Stimulated activated CD8-positive, alpha-beta memory T cell treated with anti-CD3 and anti-CD28 coated beads, Interleukin-2, amount 100 ng/mL, for 48 hours (primary cell): ENCODE measurements at places on chromosomes 7 and 10.

DNA sequence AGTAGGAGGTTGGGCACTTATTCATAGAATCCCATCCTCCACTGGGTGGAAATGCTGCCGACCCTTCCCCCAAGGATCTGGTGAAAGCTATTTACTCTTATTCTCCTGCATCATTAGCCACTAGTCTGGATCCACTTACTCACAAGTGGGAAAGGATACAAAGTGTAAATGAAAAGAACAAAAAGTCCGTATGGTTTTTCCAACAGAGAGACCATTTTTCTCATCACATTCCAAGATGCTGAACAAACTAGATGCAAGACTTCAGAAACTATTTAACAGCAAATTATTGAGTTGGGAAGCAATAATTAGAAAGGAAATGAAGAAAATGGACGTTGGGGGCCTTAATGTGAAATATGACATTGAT lies 242.4 kb upstream of the GLI3 start:
- DNase-seq: no peak

DNA sequence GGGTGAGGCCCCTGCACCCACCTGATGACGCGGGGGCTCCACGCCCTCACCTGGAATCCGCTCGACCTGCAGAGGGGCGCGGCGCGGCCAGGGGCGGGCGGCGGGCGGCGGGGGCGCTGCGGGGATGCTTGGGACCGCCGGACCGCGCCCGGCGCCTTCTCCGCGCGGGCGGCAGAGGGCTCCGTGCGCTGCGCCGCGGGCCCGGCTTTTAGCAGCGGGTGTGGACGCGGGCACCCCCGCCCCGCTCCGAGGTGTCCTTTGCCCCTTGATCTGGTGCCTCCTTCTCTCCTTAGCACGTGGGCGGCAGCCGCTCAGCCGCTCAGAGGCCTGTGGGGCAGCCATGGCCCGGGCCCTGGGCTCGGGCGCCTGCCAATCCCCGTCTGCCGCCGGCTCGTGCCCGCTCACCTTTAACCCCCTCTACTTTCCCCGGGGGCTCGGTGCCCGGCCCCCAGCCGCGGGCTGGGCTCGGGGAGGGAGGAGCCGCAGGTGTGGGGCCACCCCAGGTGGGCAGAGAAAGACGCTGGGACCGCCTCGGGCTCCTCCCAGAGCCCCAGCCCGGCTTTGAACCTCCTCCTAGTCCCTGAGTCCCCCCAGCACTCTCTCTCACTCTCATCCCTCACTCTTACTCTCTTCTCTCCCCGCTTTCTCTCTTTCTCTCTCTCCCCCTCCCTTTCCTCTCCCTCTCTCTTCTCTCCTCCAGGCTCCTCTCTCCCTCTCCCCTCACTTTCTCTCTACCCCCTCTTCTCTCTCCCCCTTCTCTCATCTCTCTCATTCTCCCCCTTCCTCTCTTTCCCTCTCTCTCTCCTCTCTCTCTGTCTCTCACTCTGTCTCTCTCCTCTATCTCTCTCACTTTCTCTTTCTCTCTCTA lies 19.7 kb upstream of the VPS37D start:
- peak; percentile 8 for DNase-seq

GRCh38 chr7:99042957-99043356 lies 101.0 kb downstream of the SMURF1 start:
- DNase-seq: no peak

GRCh38 chr7:89958525-89959068 lies 195.7 kb upstream of the STEAP1 start:
- no peak for DNase-seq

- no peak for DNase-seq
These were observed 13.8 kb upstream of the HOXA2 start for GRCh38 chr7:27116031-27116961.

DNA sequence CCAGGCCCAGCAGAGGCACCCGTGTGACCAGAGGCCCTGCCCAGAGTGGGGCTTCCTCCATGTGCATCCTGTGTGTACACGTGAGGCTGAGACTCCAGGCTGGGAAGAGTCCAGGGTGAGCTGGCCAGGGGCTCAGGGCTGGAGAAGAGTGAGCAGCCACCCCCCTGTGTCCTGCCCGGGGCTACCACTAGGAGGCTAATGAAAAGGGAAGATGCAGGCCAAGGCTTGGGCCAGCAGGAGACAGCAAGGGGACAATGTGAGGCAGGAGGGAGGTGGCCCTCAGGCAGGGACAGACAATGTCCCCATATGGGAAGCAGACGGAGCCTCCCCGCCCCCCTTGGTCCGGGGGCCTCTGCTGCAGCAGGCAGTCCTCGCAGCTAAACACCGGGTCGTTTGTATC lies 102.0 kb downstream of the HIF1AN start:
- no peak for DNase-seq

- DNase-seq: no peak
These were observed 117.2 kb downstream of the ELFN1 start for GRCh38 chr7:1787241-1787640.

GRCh38 chr10:1540144-1540543 lies 197.2 kb downstream of the ADARB2 start:
- no peak for DNase-seq

DNA sequence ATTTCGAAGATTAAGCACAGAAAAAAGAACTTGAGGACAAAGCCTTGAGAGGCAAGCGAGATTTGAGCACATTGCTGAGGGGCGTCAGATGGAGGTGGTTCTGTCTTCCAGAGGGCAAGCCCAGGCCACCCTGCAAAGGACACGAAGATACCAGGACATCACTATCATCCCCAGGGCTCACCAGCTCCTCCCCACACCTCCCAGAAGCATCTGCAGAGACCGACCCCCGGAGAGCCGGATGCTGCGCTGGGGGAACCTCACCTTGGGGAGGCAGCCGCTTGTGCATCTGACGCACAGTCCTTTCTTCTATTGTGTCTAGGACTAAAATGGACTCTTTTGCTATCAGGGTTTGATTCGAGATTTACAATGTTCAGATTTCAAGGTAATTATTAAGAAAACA lies 259.7 kb downstream of the DNAJB6 start:
- DNase-seq: no peak

DNA sequence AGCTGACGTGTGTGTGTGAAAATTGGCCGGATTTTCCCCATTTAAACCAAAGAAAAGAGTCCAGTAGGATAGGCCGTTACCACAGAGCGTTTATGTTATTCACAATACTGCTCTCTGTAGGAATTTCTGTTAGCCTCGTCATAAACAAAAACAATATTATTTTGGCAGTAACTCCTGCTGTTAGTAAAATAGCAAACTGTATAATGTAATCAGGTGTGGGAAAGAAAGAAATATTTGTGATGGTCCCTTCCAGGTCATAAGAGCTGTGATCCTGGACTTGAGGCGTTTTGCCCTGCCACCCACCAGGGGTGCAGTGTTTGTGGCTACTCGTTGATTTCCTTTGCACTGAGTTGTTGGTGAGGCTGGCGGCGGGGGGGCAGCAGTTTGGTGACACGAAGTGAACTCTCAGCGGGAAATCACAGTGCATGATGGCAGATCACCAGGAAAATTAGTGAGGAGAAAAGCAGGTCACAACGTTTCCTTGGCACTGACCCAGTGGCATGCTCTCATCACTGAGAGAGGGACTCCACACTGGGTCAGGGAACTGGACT lies 2.8 kb downstream of the EEPD1 start:
- DNase-seq: no peak

- DNase-seq: no peak
These were observed 485.1 kb downstream of the SEMA3D start for GRCh38 chr7:84701524-84702306.

DNA sequence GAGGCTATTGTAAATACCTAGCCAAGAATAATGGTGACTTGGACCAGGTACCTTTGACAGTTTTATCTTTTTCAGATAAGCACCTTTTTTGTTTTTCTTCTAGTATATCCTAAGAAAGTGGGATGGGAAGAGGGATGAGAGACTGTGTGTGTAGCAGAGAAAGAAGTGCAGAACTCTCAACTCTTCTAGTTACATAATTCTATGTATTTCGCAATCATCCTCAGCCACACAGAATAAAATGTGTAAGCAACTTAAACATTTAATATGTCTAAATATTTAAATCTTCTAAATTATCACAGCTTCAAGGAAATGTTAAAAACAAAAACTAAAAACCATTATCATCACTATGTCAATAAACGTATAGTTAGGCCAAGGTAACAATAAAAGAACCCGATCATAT lies 42.6 kb upstream of the GSAP start:
- DNase-seq: no peak

DNA sequence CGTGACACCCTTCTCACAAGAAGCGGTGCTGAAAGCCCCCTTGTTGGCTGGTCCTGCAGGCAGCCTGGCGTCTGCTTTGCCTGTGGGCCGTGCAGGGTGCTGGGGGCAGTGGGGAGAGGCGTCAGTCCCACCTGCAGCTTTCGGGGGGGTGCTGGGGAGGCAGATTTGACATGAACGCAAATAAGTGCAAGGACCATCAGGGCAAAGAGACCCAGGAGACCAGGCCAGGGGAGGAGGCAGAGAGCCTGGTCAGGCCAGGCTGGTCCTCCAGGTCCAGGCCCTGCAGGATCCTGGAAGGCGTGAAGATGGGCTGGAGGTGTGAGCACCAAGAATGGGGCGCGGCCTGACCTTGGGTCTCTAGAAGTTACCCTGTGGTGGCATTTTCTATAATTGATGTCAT lies 81.6 kb downstream of the MGMT start:
- no peak for DNase-seq

DNA sequence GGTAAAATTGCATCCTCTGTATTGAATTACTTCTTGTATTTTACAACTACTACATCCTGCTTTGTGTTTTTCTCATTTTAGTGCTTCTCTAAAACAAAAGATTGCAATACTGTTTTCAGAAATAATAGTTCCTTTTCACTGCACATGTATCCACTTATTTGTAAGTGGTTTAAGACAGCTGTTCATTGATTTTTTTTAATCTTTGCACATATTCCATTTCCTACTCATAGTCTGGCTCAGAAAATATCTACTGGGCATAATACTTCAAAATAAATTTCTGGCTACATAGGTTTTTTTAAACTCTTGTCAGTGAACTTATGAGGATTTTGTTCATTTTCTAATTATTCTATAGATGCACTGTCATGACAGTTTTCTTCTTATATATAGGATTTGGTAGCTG lies 54.8 kb downstream of the SND1 start:
- DNase-seq: no peak

DNA sequence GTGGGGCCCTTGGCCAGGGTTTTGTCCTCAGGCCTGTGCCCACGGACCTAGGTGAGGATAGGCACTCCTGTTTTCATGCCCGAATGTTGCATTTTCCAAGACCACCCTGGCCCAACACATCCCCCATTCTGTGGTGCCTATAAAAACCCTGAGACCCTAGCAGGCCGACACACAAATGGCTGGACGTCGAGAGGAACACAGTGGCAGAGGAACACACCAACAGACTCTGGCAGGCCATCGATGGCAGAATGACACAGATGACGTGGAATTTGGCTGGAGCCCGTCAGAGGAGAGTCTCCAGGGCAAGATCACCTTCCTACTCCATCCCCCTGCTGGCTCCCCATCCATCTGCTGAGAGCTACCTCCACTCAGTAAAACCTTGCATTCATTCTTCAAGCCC lies 898.8 kb downstream of the ANKRD7 start:
- DNase-seq: no peak

- DNase-seq: no peak
These were observed 473.5 kb upstream of the ZMIZ1 start for GRCh38 chr10:78595269-78595619.

GRCh38 chr10:116587878-116588591 lies 2.7 kb upstream of the PNLIPRP1 start:
- DNase-seq: no peak

DNA sequence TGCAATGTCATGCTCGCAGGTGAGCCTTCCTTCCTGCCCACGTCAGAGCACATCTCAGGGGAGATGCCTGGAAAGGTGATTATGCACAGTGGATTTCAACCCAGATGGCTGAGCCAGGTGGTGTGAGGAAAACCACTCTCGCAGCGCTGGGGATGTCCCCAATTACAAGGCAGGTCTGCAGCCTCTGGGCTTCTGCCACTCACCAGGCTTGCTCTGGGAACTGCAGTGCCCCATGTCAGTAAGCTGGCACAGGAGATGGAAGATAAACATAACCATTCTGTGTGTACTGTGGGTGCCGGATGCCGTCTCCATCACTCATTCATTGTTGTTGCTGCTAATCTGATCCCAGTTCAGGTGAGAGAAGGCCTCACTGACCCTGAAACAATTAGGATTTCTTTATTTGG lies 222.9 kb upstream of the PITRM1 start:
- no peak for DNase-seq

- peak; percentile 76 for DNase-seq
These were observed 1.2 kb upstream of the PFKFB3 start for GRCh38 chr10:6201516-6201975.
